ENCODE measurements at places on chromosomes 3 and 15.

DNA sequence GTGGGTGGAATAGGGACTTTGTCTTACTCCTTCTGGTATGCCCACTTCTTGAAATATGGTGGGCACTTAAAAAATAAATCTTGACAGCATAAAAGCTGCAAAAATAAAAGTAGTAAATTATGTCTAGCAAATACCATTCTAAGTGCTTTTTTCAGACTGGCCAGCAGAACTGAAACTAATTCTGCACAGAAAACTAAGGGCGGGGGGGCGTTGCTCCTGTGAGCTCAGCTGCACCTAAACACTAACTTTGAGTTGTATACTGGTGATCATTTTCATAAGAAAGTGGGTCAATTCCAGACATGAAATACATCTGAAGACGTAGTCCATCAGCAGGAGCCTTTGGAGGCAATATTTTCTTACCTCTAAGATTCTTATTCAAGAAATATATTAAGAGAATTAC lies 114.8 kb downstream of the WDR76 start:
- DNase-seq, result no peak

DNA sequence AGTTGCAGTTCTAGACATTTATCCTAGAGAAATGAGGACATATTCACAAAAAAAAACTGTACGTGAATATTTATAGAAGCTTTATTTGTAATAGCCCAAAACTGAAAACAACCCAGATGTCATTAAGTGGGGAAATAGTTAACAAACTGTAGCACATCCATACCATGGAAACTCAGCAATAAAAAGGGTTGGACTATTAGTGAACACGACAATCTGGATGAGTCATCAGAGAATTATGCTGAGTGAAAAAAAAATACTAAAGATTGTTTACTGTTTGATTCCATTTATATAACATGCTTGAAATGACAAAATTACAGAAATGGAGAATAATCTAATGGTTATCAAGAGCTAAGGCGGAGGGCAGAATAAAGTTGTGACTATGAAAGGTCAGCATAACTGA lies 59.5 kb downstream of the CPA3 start:
- no peak for DNase-seq

DNA sequence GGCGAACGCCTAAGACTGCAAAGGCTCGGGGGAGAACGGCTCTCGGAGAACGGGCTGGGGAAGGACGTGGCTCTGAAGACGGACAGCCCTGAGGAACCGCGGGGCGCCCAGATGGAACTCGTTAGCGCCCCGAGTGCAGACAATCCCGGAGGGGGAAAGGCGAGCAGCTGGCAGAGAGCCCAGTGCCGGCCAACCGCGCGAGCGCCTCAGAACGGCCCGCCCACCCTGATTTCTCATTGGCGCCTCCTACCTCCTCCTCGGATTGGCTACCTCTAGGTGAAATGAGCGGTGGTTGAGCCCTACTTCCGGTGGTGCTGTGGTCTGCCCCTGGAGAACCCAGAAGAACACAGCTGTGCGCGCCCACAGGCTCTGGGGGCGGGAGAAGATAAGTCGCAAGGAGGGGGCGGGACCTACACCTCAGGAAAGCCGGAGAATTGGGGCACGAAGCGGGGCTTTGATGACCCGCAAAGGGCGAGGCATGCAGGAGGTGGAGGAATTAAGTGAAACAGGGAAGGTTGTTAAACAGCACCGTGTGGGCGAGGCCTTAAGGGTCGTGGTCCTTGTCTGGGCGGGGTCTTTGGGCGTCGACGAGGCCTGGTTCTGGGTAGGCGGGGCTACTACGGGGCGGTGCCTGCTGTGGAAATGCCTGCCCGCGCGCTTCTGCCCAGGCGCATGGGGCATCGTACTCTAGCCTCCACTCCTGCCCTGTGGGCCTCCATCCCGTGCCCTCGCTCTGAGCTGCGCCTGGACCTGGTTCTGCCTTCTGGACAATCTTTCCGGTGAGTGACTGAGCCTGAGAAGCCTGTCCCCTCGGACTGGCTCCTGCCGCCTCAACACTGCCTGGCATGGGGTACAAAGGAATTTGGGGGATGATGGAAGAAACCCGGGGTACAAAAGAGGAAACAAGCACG lies at the start of gene OGG1:
OGG1 (plus strand) TSS at position 308 of the 911 bp plus-strand sequence; CDS start at position 643, 335 bp downstream.
- peak; percentile 82 for DNase-seq

GRCh38 chr15:66831801-66832390 lies 129.9 kb downstream of the SMAD6 start:
- no peak for DNase-seq

DNA sequence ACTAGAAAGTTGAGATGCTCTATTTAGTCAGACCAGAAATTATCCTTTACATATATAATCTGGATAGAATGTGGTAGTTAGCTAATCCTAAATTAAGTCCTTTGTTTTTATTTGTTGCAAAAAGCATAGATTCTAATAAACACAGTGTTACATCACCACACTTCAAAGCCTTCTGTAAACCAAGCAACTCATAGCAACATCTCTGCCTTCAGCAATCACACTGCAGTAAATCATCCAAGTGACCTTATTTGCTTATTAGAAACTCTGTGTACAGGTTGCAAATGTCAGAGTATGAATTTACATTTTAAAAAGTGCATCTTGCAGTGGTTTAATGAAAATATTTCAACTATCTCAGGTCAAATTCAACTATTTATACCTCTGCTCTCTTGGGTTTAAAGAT lies 242.5 kb downstream of the GBE1 start:
- no peak for DNase-seq

GRCh38 chr3:88148651-88149050 lies 1.1 kb upstream of the C3orf38 start:
- DNase-seq, result no peak

DNA sequence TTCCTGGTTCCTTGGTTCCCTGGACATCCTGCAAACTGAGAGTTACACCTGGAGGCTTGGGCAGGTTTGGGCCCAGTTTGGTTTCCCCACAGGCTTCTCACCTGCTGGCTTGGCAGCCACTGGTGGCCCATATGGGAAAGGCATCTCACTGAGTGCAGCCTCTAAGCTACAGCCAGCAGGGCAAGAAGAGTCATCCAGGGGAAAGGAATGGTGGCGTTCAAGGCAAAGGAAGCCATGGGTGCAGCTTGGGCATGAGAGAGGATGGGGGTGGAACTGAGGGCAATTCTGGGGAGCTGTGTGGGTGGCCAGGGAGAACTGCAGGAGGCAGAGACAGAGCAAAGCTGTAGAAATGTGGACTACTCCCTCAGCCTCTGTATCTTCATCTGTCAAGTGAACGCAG lies 106.4 kb downstream of the EPHB1 start:
- no peak for DNase-seq

- no peak for DNase-seq
These were observed 13.0 kb upstream of the ONECUT1 start for GRCh38 chr15:52803108-52803466.

DNA sequence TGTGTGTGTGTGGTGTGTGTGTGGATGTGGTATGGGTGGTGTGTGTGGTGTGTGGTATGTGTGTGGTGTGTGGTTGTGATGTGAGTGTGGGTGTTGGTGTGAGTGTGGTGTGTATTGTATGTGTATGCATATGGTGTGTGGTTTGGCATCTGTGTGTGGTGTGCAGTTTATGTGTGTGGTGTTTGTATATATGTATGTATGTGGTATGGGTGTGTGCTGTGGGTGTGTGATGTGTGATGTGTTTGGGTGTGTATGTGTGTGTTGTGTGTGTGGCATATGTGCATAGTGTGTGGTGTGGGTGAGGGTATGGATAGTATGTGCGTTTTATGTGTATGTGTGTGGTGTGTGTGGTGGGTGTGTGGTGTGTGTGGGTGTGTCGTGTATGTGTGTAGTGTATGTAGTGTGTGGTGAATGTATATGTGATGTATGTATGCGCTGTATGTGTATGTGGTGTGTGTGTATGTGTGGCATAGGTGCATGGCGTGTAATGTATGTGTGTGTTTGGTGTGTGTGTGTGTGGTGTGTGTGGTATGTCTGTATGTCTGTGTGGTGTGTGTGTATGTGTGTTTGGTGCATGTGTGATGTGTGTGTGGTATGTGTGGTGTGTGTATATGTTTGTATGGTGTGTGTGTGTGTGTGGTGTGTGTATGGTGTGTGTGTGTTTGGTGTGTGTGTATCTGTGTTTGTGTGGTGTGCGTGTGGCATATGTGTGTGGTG lies 58.0 kb downstream of the EFCAB12 start:
- DNase-seq, result no peak

DNA sequence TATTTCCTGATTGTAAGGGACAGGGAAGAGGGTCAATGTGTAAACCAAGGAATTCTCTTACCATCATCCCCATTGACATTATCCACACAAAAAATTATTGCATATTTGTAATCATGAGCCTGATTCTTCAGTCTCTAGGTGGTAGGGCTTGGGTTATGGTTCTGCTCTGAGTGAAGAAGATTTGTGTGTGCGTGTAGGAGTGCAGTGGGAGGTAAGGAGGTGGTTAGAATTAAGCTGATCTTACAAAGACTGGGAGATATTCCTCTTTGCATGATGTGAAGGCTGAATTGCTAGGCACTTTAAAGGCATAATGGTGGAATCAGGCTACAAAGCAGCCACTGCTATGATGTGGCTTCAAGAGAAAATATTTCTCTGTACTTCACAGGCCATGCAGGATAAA lies 23.0 kb upstream of the MINDY4B start:
- no peak for DNase-seq

DNA sequence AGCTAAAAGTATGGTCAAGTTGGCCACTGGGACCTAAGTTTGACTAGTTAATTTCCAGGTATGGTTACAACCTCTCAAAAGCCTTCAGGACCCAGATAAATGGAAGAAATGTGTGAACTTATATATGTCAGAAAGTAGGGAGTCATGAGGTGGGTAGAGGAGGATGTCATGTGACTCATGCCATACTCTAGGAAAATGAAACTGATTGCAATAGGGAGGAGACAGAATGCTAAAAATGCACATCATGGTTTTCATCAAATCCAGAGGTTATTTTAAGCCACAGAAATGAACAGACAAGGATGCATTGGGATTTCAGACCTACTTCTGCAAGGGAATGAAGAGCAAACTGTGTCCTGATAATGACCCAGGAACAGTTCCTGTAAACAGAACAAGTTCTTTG lies 310.0 kb downstream of the EDEM1 start:
- DNase-seq, result no peak

DNA sequence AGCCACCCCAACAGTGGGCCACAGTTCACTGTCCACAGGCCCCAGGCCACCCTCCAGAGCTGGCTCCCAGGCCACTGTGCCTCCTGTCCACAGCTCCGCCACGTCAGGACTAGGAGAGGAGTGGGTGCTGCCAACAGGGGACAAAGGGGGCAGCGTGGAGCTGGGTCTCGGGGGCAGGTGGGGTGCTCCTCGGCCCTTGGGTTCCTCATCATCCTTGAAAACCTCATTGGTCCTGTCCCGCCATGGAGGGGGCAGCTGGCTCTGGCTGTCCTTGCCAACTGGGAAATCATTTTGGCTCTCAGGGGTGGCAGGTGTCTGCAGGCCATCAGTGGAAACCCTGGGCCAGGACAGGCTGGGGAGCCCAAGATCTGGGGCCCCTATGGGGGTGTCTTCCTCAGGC lies 45.2 kb downstream of the ADAMTS7 start:
- no peak for DNase-seq

- DNase-seq, result no peak
These were observed 694 bp upstream of the EEFSEC start for GRCh38 chr3:128152419-128153155.

- no peak for DNase-seq
These were observed 264.9 kb downstream of the MEX3B start for GRCh38 chr15:81780966-81781365.

GRCh38 chr3:19739504-19739903 lies 194.5 kb downstream of the EFHB start:
- no peak for DNase-seq

DNA sequence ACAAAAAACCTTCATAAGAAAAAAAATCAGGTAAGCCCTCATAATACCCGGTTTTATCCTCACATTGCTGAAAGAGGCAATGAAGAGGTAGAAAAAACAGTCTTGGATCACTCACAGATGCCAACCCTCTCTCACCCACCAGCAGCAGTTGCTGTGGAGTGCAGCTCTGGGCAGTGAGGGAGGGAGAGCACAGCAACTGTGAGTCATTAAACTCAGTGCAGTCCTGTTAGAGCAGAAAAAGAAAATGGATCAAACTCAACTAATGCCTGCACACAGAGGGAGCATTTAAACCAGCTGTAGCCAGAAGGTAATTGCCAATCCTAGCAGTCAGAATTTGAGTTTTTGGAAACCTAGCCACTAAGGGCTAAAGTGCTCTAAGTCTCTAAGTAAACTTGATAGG lies 1050.6 kb upstream of the ALCAM start:
- no peak for DNase-seq

- DNase-seq, result no peak
These were observed 205.4 kb upstream of the IGF1R start for GRCh38 chr15:98442901-98443300.

All from stimulated activated CD4-positive, alpha-beta T cell treated with anti-CD3 and anti-CD28 coated beads, Interleukin-1b, Interleukin-23, amount 100 ng/mL, for 1 hour (primary cell).